ENCODE measurements at places on chromosomes 16 and 17.

DNA sequence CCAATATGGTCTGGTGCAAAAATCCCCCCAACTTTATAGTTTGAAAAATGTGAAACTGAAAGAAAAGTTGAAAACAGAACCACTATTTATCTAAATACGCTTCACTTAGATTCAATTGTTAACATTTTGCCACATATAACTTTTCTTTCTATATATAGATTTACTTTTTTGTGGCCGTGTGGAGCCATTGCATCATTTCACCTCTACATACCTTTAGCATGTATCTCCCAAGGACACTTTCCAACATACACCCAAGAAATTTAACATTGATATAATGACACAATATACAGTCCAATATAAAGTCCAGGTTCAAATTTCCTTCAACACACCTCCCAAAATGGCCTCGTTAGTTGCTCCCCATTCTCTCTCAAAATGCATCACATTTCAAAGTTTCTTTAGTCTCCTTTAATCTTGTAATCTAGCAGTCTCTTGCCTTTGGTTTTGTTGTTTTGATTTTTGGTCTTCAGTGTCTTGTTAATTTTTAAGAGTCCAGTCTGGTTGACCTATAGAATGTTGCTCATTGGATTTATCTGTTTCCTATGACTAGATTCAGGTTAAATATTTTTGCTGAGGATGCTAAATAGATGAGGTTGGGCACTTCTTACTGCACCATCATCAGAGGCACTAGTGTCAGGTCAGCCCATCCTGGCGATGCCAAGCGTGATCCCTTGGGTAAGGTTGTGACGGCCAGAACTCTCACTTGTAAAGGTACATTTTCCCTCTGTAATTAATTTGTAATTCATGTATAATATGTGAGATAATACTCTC lies 64.3 kb upstream of the BCAR1 start:
- no peak for DNase-seq

DNA sequence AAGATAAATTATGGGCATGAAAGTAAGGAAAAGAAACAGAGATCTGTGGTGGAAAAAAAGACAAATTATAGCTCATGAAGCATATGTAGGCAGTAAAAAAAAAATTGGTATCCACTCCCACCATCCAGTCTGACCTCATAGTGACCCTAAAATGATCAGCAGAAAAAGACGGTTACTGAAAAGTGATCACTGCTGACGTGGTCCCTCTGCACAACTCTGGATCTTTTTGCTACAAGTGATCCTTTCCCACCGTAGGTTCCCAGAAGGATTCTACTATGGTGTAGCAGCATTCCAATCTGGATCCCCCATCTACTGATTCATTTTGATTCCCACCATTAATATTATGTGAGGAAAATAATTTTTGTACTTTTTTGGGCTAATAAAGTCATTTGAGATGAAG lies 10.9 kb upstream of the CHST6 start:
- DNase-seq: no peak

DNA sequence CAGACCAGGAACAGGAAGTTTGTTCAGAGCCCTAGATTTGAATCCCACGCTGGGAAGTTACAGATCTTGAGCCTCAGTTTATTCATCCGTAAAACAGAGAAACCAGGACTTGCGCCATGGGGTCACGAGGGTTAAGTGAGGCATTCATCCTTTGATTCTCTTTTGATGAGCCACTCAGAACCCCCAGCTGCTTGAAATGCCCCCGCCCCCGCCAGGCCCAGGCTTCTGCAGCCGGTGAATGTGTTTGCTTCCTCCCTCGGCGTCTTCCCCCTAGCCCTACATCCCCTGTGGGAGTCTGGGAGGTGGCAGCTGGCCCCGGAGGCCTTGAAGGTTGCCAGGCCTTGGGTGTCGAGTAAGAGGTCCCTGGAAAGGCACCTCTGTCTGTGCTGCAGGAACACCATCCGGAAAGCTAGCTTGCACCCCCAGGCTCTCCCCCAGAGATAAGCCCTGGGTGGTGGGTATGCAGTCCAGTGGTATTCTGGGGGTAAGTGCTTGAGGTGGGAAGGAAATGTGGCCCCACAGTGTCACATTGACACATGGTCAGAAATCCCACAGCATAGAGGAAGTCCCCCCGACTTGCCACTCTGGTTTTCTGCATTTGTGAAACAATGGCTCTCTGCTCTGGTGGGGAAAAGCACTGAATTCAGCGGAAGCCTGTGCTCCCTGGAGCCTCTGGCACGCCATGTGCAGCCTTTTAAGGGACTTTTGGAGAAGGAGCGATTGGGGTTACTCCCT lies 14.9 kb downstream of the IRF8 start:
- no peak for DNase-seq

DNA sequence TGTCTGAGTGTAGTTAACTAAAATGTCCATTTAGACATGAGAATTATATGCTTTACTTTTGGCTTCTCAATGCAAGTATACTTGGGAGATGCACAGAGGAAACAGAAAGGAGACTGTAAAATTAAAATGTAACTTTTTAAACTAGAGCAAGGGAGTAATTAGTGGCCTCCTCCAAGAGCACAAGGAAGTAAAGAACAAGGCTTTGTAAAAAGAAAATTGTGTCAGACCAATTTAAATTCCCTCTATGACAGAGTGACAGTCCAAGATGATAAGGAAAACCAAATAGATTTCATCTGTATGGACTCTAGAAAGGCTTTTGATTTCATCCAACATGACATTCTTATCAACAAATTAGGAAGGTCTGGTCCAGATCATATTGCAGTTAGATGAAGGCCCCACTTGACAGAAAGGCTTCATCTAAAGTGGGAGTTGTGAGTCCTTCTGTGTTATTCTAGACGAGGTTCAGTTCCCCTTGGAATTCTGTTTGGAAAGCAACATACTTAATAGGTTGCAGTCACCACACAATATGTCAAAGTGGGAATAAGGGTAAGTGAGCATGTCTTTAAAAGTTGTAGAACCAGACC lies 6.5 kb upstream of the CAPNS2 start:
- no peak for DNase-seq

DNA sequence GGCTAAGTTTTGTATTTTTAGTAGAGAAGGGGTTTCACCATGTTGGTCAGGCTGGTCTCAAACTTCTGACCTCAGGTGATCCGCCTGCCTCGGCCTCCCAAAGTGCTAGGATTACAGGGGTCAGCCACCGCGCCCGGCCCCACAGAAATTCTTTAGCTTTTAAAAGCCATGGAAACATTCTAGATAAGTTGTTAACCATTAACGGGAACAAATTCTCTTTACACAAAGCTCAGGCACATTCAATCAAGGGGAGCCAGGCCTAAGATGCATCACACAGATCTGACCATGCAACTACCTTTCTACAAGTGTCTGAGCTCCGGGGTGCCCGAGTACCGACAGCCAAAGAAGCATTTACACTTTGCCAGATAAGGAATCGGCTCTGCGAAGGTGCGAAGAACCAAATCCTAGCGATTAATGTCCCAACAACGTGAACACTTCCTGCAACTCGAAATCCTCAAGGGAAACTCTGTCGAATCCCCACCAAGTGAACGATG lies 1.0 kb downstream of the EMC8 start:
- no peak for DNase-seq

DNA sequence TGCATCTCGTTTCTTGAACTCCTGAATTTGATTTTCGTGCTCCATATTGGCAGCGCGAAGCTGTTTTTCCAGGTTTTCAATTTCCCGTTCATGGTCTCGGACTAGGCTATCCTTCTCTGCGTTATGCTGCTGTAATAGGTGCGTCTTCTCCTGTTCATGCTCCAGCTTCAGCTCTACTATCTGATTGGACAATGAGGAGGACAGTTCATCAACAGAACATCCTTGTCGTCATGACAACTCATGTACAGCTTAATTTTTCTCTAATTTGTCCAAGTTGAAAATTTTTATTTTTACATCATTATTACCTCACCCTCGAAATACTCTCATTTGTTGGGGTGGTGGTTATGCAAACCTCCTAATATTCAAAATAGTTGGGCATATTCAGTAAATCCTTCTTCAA lies 289.8 kb downstream of the CEP112 start:
- no peak for DNase-seq

DNA sequence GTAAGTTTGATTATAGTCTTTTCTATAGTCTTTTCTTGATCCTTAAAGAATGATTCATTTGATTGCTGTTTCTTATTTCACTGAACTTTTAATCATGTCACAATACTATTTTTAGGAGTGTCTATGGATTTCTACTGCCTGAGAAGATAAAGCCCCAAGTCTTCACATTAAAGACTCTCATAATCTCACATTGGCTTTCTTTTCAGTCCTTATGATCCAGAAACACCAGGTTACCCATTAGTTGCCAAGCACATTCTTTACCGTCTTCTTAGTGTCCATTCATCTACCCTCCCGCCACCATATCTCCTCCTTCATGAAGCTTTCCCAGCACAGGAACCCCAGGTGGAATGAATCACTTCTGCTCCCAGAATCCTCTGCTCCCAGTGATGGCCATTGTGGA lies 49.5 kb upstream of the MYOCD start:
- no peak for DNase-seq
